MCF 10A (cell line): ENCODE measurements at places on chromosomes 7 and 10.

DNA sequence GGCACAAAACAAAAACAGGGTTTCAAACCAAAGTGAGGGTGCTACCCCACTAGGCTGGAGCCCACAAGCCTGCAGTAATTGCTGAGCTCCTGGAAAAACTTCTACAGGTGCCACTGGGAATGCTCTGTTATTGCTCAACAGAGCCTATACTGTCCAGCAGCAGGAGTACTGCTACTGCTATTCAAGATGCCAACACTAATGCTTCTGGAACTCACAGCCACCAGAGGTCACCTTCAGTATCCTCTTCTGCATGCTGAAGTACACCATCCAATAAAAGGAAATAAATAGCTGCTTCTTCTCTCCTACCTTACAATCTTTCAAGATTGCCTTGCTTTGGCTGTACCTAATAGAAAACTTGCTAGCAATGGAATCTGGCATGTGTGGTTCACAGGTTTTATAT, 222.0 kb downstream of the LRRN3 start:
- DNase-seq = peak; percentile 13

GRCh38 chr10:93515071-93516005, 18.9 kb downstream of the CEP55 start:
- no peak for DNase-seq

DNA sequence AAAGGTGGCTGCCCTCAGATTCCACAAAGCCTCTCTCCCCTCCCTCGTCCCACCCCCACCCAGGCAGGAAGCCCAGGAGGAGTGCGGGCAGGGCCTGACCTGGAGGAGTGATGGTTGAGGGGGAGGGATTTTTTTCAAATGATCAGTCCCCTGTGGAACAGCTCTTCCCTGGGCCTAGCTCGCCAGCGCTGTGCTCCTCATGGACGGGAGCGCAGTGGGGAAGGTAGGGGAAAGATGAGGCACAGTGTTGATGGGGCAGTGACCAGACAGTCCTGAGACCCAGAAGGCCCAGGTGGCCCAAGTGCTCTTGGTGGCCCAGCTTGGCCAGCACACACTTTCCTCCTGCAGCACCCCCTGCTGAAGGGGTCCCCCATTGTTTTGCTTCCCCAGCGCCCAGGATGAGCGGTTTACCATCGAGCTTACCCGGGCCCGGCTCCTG, 8.5 kb downstream of the SAP25 start:
- no peak for DNase-seq

DNA sequence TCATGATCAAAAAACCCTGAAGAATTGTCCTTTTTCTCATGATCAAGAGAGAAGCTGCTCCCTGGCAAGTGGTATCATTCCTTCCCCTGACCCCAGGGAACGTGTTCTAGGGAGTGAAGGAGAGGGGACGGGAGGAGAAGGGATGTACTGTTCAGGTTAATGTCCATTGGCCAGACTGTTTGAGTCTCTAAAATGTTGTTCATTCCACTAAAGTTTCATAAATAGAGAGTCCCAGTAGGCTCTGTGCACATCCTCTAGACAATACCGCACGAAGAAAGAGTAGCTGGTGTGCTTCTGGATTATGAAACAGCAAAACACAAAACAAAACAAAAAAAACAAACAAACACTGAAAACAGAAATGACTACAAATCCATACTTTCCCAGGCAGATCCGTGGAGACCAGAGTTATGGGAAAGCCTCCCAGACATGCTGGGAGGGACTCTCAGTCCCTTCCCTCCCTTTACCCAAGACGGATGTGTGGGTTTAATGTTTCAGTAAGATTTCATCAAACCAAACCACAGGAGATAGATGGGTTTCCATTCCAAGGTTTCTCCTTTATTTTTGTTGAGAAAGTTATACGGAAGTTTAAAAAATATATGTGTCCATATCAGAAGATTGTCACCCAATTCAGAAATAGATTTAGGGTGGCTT, 66.5 kb upstream of the TNS3 start:
- peak; percentile 89 for DNase-seq

- peak; percentile 67 for DNase-seq
These were observed 33.8 kb upstream of the ZFAND2A start for GRCh38 chr7:1193593-1194424.

GRCh38 chr10:7211857-7212577, 198.8 kb downstream of the SFMBT2 start:
- DNase-seq = no peak

DNA sequence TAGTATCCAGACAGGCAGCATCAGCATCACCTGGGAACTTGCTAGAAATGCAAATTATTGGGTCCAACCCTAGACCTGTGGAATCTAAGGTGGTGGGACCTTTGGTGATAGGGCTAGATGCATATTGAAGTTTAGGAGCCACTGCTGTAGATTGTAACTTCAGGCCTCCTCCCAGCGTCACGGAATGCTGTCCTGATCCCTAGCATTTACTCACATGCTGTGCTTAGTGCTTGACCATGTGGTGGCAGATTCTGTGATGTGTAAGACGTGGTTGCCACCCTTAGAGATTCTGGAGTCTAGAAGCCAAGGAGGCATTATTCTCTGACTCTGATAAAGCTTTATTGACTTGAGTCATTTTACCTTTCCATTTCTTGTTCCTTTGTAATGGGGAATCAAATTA, 13.5 kb downstream of the AHR start:
- no peak for DNase-seq

DNA sequence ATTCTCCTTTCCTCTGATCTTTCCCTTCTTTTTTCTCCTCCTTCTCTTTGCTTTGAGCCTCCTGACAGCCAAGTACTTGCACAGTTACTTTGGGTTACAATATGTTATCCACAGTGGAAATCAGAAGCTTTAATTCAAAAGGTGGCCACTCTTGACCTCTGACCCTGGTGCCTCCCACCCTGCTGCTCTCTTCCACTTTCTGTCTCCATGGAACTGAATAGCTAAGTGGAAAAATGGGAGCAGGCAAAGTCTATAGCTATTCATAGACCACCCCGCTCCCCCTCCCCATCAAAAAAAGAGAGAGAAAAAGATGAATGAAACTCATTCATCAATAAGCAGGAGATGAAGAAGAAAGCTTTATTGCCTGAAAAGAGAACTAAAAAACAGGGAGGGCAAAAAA, 39.4 kb downstream of the PTN start:
- no peak for DNase-seq

DNA sequence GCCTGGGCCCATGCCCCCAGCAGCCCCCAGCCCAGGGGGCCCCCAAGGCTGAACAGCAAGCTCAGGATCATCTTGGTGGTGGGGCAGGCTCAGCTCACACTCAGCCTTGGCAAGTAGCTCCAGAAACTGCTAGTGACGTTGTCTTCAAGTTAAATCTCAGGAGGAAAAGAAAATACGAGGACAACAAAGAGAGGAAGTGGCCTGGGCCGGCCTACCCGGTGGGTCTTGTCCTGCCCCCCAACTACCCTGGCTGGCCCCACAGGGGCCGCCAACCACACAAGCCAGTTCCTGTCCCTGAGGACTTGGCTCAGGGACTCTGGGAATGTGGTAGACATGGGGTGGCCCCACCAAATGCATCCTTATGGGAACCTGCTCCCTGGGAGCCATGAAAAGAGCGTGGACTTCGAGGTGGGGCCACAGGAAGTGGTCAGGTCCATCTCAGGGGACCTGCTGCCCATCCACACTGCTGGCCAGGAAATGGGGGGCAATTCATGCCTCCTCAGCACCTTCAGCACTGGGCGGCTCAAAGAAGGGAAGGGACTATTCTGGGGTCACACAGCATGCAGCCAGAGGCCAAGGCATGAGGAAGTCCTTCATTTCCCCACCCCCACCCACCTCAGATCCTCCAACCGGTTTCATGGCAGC, at the start of gene MMRN2:
Gene MMRN2 (minus strand): TSS at position 145 of the 645 bp plus-strand sequence. CDS start 74 bp downstream, at position 71.
- DNase-seq = no peak

DNA sequence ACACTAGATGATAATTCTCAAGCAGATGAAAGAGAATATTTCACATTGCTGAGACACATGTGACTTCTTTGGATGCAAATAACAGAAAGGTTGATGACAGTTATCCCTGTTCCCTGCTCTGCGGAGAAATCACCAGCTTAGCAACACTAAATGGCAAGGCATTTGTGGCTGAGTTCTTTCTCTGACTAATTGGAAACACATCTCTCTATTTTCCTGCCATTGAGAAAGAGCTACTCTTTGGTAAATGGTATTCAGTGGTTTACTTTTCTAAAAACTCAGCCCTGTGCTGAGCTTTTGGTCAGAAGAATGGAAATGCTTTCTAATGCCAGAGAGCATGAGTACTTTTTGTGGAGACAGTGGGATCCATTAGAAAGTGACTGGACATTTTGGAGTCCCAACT, 771.4 kb downstream of the LRMDA start:
- no peak for DNase-seq

DNA sequence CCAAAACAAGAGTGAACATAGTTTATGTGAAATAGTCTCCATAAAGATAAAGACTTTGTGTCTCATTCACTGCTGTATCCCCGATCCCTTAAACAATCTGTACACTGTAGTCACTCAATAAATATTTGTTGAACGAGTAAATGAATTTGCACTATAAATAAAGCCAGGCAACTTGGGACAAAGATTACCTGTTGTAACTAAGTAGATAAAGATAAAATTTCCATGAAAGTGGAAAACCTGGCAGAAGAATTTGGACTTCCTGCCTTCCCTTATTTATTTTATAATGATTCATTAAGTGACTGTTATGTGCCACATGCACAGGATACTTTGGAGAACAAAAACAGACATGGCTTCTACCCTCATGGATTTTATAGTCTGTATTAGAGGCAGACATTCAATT, 277.7 kb upstream of the KAT6B start:
- DNase-seq = no peak
